ENCODE measurements at places on chromosomes 2 and 18. TPM values are rescaled to one million over a fixed set of nuclear protein-coding genes. Genes with fewer than 3 reads are reported as not detected.

The ZC3H6 gene
- 14.0 TPM for total RNA-seq

The DTNA gene
- total RNA-seq: 29.5 TPM

The FRZB gene
- 2.2 TPM for total RNA-seq

DNA sequence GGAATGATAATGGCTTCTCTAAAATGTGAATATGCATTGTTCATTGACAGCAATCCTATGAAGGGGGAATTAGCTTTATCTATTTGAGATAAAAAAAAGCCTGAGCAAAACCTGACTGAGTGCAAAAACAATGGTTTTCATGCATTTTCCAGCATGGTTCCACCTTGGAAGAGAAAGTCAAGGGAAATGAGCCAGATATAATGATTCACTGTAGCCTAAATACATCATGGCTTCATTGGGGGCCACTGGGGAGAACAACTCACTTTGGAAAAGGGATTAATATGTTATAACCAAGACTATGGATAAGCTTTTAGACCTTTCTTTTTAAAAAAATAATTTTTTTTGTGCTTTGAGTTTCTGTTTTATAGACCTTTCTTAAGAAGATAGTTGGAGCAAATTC, 679.7 kb downstream of the NYAP2 start:
- H3K27me3 ChIP-seq: no peaks in the 10 kb centered on the region
- H3K36me3 ChIP-seq: peaks cover 4% of the 10 kb centered on the region
- no peak for DNase-seq
- no peak overlapping the region for H3K4me3 ChIP-seq
- H3K27ac ChIP-seq: no peak overlapping the region
- H3K4me1 ChIP-seq: no peaks in the 10 kb centered on the region

DNA sequence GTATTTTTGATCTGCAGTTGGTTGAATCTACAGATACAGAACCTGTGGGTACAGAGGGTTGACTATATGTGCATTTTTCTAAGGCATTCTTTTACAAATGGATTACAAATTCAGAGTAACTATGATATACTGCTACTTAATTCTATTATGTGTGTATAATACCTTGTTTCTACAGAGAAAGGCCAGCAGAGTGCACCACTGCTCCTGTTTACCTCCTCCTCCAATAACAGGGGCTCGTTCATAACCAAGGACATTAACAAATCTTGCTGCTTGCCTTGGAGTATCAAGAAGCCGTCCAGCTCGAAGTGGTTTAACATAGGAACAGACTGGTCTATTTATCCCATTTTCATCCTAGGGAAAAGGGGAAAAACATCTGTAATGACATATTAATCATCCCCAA, 16.4 kb downstream of the CEP76 start:
- no peak overlapping the region for H3K4me3 ChIP-seq
- no peaks in the 10 kb centered on the region for H3K27me3 ChIP-seq
- no peaks in the 10 kb centered on the region for H3K36me3 ChIP-seq
- H3K4me1 ChIP-seq: no peaks in the 10 kb centered on the region
- no peak overlapping the region for H3K27ac ChIP-seq
- DNase-seq: no peak

GRCh38 chr2:152823905-152824304, 105.5 kb downstream of the ARL6IP6 start:
- H3K4me3 ChIP-seq: no peak overlapping the region
- no peaks in the 10 kb centered on the region for H3K36me3 ChIP-seq
- DNase-seq: no peak
- no peaks in the 10 kb centered on the region for H3K4me1 ChIP-seq
- H3K27ac ChIP-seq: no peak overlapping the region

Data from glutamatergic neuron (in vitro differentiated cells).